ENCODE measurements at places on chromosomes 13 and 19.

- DNase-seq: no peak
These were observed 194.3 kb downstream of the TEX29 start for GRCh38 chr13:111514610-111515306.

DNA sequence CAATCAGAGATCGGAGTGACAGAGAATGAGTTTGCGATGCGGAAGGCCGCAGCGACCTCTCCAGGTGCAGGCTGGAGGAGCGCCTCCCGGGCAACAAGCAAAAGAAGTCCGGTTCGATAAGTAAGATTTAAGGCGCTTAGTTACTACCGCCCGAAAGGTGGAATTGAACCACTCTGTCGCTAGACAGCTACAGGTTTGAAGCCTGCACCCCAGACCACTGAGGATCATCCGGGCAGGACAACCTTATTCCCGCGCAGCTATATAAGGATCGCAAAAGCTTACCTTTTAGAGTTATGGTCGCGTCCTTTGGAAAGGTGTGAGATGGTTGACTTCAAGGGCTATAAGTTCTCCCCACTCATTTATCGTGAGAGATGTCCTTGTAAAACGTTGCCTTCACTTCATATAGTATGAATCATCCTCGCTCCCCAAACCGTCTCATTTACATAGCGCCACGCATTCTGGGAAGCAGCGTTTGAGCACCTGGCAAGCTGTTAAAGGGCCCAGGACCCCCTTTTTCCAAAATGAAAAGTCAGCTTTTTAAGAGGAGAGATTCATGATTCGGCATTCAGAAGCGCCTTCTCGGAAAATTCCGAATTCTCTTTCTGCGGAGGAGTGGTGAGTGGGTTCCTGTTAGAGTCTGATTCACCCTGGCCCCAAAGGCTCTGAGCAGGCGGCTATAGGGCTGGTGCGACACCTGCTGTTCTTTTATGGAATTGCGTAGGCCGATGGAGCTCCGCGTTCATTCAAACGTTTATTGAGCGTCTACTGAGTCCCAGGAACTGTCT lies 10.8 kb downstream of the FOSB start:
- peak; percentile 88 for DNase-seq

- DNase-seq: no peak
These were observed 1141.3 kb upstream of the PCDH20 start for GRCh38 chr13:62556978-62557377.

DNA sequence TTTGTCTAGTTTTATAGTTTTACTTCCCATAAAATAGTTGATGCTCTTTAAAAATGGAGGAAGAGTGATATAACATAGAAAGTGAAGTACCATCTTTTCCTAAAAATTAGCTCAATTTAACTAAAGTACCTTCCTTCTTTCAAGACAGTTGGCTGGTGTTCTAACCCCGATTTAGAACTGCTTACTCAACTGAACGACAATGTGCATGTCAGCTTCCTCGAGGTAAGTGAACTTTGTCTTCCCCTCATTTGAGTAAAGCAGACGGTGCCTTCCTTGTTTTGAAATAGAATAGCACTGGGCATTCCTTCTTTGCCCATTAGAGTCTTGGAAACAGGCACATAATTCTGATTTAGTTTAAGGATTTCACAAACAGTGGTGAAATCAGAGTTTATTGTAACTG lies 1519.2 kb downstream of the EFNB2 start:
- no peak for DNase-seq

DNA sequence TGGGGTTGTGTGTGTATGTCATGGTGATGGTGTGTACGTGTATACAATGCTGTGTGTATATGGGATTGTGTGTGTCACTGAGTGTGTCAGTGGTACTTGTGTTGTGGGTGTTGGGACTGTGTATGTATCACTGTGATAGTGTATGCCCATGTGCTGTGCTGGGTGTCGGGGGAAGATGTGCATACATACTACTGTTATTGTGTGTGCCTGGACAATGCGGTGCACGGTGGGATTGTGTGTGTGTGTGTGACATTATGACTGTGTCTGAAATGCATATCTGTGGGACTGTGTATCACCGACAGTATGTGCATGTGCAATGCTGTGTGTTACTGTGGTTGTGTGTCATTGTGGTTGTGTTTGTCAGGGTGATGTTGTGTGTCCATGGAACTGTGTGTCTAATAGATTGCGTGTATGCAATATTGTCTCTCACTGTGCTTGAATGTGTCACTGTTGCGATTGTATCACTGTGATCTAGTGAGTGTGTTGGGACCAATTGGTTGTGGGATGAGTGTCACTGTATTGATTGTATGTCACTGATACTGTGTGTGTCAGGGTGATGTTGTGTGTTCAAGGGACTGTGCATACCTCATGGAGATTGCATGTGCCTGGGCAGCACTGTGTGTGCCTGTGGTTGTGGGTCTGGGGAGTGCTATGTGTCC lies 11.0 kb upstream of the BBC3 start:
- DNase-seq: no peak

DNA sequence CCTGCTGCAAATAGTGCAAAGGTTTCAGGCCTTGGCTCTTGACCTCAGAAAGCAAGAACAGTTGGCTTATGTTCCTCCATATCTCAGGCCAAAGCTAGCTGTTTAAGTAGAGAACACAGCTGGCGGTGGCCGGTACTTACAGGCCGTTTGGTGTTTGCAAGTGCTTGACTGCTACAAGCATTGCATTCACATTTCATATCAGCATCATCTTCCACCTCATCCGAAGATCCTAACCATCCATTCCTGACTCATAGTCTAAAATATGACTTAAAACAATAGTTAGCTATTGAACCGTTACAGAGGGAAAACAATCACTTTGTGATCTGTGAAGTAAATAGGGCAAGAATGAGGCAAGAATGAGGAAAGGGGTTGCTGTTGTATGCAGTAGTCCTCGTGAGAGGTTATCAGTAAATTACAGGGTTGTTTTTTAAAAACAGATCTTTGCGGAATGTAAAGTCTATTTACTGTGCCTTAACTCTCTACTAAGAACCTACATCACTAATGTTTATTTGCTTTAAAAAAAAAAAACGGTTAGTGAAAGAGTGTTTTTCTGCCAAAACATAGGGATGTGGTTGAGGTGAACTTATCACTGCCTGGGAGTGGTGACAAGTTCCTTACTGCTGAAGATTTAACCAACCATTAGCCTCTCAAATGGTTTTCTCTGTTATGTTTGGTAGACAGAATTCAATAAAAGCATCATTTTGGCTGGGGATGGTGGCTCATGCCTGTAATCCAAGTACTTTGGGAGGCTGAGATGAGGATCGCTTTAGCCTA lies 21.6 kb upstream of the WDR88 start:
- no peak for DNase-seq

DNA sequence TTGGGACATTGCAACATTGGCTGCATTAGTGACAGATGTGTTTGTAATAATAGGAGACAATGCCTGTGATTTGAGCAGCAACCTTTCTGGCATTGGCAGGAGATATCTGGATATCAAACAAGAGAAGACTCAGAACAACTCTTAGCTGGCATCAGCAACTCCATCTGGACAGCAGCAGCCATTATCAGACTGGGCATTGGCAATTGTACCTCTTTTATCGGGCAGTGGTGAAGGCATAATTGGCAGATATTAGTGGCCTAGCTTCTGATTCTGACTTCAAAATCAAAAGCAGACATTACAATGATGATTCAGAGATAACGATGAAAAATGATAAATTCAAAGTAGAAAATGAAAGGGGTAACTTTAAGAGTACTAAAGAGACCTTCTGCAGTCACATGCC lies 1193.7 kb downstream of the EFNB2 start:
- no peak for DNase-seq

DNA sequence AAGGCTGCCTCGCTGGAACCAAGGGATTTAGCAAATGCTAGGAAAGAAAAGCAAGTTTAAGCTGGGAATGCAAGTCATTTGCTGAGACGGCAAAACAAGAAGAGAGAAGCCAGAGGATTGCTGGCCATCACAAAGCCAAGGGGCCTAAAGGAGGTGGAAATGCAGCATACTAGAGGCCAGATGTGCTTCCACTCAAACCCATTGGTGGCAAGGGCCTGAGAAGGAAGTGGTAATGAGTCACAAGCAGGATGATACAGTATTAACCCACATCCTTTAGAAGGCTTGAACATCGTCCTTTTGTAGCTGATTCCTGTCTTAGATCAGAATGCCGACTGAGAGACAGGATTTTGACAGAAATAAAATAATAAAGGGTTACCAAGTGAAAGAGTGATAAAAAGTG lies 68.2 kb downstream of the ITGBL1 start:
- DNase-seq: no peak

GRCh38 chr19:30076751-30077670 lies 135.0 kb downstream of the URI1 start:
- DNase-seq: no peak

GRCh38 chr13:71864094-71864985 lies 2.7 kb downstream of the DACH1 start:
- no peak for DNase-seq

GRCh38 chr19:7852851-7853769 lies 21.1 kb downstream of the PRR36 start:
- no peak for DNase-seq

GRCh38 chr19:2302319-2303210 lies 5.4 kb downstream of the LINGO3 start:
- DNase-seq: no peak

GRCh38 chr13:78426183-78426582 lies 177.2 kb downstream of the POU4F1 start:
- no peak for DNase-seq

DNA sequence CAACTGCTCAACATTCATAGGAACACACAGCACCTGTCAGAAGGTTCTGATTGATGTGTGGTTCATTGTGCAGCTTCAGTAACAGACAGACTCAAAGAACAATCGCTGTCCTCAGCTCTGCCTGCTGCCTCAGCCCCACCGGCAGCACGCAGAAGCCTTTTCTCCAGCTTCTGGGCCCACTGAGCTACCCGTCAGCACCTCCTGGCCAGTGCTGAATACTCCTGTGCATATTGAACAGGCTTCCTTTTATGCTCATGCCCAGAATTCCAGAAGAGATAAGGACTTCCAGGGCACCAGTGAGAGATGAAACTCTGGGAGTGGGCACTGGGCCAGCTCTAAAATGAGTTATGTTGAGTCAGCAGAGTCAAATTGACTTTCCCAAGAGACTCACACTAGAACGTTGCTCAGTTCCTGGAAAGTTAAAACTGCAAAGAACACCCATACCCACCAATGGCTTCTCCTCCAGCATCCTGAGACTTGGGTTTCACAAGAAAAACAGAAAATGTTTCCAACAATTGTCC lies 119.3 kb downstream of the COL4A1 start:
- DNase-seq: no peak

GRCh38 chr19:36527873-36528193 lies 238 bp downstream of the ZNF260 start:
- no peak for DNase-seq

- DNase-seq: no peak
These were observed 18.2 kb upstream of the ACP7 start for GRCh38 chr19:39065928-39066327.

DNA sequence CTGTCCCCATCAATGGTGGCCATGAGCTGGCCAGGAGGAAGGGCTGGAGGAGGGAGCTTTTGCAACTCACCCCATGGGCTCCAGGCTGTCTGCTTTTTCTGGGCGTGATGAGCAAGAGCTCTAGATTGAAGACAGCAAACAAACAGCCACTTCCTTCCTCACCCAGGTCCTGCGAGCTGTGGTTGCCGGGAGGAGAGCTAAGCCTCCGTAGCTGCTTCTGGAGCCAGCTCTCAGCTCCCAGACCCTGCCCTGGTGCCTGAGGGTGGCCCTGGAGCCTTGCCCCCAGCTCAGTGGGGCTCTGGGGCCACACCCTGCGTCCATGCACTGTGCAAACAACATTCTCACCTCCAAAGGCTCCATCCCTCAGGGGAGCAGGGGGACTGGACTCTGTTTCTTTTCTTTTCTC lies 6.2 kb downstream of the MYO1F start:
- peak; percentile 59 for DNase-seq

- no peak for DNase-seq
These were observed 29.4 kb downstream of the RFXAP start for GRCh38 chr13:36848199-36848982.

DNA sequence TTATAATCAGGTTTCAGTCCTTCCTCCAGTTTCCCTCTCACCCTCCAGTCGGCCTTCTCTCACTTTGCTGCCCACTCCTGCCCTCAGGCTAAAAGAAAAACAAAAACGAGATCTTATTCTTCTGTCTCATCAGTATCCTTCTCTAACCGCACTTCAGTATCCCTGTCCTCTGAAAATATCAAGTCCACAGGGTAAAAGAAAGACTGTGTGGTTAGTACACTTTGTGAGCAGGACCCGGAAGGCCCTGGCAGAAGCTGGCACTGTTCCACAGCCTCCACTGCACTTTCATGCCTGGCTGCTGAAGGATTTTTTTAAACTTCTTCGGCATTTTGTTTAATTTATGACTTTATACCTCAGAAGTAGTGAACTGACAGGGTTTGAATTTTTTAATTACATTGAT lies 51.8 kb downstream of the TM9SF2 start:
- DNase-seq: no peak

DNA sequence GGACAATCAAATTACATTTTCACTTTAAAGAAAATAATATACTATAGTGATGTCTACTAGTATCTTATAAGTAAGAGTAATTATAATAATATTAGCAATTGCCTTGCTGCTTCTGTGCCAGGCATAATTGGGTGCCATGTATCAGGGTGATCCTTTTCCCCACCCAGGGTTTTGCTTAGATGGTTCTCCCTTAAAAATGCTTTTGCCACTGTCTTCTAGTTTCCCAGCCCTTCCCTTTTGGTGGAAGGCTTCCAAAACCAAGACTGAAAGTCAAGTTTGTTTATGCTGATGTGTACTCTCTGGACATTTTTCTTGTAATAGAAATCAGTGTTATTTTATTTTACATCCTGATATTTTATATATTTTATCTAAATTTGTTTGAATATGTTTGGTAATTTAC lies 77.8 kb downstream of the ITGBL1 start:
- DNase-seq: no peak

GRCh38 chr13:95181586-95181985 lies 119.7 kb downstream of the ABCC4 start:
- DNase-seq: no peak

DNA sequence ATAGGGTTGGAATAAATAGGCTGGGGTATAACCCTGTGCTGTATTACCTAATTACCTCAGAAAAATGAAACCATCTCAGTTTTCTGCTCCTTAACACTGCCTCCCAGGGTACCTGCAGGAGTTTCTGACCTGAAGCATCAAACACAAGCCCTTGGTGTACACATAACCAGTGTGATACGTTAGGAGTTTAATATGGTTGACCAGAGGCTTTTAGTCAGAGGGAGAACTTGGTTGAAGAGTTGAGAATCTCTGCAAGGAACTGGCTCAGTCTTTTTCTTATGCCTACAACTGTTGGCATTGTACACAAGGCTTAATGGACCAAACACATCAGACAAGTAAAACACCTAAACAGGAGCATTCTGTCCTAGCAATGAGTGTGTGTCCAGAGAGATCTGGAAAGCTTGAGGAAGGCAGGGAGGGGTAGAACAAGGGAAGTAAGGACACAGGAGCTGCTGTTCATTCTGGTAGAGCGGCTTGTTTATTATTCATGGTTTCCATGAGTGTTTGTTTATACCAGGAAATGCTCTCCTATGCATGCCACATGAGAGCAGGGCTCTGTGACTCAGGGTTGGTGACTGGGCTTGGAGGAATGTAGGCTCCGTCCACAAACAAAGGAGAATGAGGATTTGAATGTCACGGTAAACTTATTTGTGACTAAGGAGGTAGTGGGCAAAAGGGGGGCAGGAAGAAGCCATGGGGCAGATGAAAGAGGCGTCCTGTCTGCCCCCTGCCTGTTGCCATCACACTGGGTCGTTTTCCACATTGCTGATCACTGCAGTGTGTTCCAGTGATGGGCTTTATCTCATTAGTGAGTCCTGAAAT lies 11.9 kb upstream of the SPATA13 start:
- no peak for DNase-seq
